ENCODE measurements at places on chromosomes 11 and 22. TPM values are rescaled to one million over a fixed set of nuclear protein-coding genes. Genes with fewer than 3 reads are reported as not detected.
A peak's percentile ranks its signal among the peaks of the same experiment; 100 is the strongest.

CD3G gene
- 191 TPM for total RNA-seq

GRCh38 chr11:75160220-75160757 is 9.4 kb downstream of the SLCO2B1 start:
- no peak for DNase-seq

DNA sequence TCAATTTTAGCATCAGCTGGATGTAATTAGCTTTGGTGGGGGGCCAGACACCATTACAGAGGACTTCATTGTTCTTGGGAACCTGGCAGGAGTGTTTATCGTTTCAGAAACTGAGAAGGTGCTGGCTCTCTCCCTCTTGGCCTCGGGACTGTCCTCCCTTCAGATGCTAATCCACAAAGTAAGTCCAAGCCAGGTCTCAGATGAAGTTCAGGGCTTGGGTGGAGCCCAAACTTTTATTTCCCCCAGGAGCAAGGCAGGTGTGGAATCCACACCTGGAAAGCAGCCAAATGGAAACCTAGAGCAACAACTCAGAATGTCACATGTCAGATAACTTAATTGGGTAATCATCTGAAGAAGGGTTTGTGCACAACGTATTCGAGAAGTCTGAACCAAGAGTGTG is 119.2 kb downstream of the ME3 start:
- no peak for DNase-seq

DNA sequence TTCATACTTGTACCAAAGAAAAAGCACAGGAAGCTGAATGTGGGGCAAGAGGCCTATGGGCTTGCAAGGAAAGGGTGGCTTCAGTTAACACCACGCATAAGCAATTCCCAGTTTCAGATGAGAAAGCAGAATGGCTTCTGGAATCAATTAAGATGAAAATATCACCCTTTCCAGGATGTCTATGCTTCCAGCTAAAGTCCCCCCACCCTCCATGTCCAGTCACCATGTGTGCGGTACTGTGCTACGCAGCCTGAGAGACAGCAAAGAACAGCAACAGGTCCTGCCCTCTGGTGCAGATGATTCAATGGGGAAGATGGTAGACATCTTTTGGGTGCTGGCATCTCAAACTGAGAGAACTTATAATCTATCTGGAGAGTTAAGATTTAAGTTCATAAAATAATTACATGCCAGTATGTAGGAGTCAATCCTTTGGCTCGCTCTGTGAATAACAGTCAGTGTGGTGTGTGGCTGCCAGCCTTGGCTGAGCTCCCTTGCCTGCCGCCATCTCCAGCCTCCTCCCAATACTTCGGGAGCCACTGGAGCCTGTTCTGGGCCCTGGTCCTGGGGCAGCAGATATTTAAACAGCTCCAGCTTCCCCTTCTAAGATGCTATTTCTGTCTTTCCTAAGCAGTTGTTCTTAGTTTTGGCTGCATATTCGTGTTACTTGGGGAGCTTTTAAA is 44.5 kb downstream of the ME3 start:
- no peak for DNase-seq

DNA sequence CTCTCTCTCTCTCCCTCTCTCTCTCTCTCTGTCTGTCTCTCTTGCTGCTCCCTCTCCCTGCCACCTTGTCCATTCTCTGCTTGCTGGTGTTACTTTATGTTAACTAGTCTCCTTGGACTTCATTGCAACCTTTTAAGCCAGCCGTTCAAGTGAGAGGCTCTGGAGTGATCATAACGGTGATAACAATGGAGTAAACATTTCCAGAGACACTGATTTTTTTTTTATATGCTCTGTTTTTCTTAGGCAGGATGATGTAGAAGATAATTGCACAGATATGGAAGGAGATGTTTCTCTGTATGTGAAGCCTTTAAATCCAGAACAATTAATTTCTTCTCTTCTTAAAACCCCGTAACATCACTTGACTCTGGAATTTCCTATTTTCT is 287.7 kb downstream of the TMEM135 start:
- DNase-seq = no peak

- no peak for DNase-seq
These were observed 11.0 kb upstream of the NECTIN1 start for GRCh38 chr11:119739975-119740374.

GRCh38 chr11:18536209-18536608 is 9.5 kb upstream of the TSG101 start:
- DNase-seq = no peak

OR5B17 gene
- not detected for total RNA-seq

C11orf91 gene
- not detected for total RNA-seq

DNA sequence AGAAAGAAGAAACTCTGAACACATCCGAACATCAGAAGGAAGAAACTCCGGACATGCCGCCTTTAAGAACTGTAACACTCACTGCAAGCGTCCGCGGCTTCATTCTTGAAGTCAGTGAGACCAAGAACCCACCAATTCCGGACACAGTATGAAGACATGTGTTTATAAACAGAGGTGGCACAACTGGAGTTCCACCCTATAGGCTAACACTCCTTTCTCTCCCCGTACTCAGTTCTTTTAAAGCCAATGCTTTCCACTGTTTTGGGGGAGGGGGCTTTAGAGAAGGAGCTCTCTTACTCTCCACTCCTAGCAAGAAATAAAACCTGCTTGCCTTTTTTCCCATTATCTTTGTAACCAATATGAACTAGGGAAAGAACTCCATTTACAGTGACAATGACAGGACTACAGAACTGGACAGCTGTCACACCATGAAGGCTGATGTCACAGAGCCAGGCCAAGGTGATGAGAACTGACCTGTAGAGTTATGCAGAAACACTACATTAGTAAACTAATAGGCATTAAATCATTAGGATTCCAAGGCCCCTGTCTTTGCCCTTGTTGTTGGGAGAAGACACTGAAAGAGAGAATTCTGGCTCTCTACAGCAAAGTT is 733 bp downstream of the TRIM5 start:
- DNase-seq = no peak

OR6A2 gene
- not detected for total RNA-seq

- DNase-seq = no peak
These were observed 574.7 kb downstream of the TBC1D22A start for GRCh38 chr22:47337161-47337621.

DNA sequence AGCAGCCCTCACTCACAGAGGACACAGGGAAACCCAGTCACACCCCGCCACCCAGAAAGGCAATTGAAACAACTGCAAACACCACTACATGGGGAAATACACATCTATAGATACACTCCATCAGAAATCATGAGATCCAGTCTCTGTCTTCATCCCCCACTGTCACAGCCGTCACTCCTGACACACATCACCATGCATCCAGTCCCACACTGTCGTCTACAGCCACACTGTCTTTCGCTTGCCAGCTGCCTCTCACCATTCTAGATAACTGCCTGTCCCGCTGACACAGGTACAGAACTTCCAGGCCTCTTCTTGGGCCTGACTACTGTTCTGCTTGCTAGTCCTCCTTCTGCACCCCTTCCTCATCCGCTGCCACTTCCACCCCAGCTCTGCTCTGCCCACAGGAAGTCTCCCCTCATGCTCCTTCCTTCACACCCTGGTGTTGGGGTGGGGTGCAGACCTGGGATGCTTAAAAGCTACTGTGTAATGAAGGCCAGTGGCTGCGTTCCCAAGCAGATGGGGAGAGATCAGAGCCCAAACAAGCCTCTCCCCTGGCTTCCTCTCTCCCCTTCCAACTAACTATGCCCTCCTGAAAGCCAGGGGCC is 42.6 kb downstream of the SLC22A12 start:
- no peak for DNase-seq

SLC6A5 gene
- total RNA-seq = not detected

DNA sequence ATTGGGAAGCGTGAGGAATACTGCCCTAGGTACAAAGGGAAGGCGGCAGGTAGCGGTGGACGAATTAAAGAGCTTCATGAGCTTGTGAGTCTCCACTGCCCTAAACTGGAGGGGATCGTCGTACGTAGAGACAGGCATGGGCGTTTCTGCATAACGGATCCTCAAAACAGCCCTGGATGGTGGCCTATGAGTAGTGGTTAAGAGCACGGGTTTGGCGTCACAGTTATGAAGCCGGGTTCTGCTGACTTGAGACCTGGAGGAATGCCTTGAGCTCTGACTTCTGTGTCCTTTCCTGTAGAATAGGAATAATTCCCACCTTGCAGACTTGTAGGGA is 335 bp downstream of the TMEM138 start:
- DNase-seq = peak; percentile 62

DNA sequence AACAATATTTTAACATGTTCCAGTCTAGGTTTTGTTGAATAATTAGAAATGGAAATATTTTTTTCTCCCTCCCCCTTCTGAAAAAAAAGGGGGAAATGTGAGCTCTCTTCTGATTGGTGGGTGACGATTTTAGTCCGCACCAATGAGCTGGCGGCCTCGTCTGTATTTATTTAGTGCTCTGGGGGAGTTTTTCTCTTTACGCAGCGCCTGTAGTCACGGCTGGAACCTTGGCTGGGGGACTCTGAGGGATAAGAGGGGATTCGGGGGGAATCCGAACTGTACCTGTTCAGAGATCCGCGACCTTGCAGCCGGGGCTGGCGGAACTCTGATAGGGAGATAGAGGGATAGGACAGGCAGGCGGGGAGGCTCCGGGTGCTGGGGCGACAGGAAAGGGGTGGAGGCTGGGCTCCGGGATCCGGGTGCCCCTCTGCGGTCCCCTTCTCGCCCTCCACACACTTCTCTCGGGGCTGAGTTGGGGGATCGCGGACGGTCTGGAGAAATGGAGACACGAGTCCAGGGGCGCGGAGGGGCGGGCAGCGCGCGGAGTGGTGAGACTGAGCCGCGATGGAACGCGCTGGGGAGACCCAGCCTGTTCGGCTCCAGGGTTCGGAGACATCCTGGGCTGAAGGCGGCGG is 99.7 kb upstream of the HSD17B12 start:
- DNase-seq = no peak

- no peak for DNase-seq
These were observed 63.4 kb downstream of the NRXN2 start for GRCh38 chr11:64659417-64660144.

GRCh38 chr11:65854161-65854592 is 3.8 kb downstream of the CFL1 start:
- no peak for DNase-seq

APOBEC3B gene
- 0.32 TPM for total RNA-seq

GRCh38 chr11:9133956-9134355 is 42.6 kb upstream of the SCUBE2 start:
- DNase-seq = no peak

OR4D5 gene
- total RNA-seq = not detected

DNA sequence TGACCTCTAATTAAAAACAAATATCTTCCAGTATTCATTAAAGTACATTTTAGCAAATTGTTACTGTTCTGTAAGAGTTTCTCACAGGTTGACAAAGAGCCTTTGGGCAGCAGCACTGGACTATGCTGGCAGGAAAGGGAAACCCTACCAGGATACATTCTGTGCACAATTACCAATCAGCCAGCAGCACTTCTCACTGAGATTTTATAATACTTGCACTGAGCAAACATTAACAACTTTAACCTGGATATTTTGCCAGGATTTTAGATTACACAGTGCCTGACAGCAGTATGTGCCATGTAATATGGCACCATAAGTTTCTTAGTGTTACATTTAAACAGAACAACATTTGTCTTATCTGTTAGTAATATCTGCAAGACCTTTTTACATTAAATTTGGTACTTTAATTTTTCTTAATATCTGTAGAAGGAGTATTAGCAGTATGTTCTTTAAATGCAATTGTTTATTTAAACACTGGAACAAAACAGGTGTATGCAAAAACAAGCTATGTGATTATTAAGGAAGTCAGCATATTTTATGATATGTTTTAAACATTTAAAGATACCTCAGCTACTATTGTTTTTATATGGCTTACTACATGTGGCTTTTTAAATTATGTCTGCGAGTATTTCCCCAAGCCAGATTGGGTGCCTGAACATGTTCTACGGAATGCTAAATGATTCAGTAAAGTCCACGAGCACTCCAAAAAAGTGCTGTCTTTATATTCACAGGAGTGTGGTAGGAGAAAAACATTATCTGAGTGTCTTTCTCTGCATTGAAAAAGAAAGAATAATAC is 699.0 kb upstream of the LUZP2 start:
- DNase-seq = no peak
